ENCODE measurements at places on chromosomes 5 and 9.

GRCh38 chr9:104027295-104027694 lies 66.8 kb upstream of the SMC2 start:
- DNase-seq: no peak

GRCh38 chr9:134895908-134896833 lies 15.6 kb downstream of the FCN2 start:
- no peak for DNase-seq

- no peak for DNase-seq
These were observed 107.1 kb downstream of the PALM2AKAP2 start for GRCh38 chr9:109887079-109887478.

GRCh38 chr9:33818167-33818846 lies 1.3 kb downstream of the UBE2R2 start:
- no peak for DNase-seq

DNA sequence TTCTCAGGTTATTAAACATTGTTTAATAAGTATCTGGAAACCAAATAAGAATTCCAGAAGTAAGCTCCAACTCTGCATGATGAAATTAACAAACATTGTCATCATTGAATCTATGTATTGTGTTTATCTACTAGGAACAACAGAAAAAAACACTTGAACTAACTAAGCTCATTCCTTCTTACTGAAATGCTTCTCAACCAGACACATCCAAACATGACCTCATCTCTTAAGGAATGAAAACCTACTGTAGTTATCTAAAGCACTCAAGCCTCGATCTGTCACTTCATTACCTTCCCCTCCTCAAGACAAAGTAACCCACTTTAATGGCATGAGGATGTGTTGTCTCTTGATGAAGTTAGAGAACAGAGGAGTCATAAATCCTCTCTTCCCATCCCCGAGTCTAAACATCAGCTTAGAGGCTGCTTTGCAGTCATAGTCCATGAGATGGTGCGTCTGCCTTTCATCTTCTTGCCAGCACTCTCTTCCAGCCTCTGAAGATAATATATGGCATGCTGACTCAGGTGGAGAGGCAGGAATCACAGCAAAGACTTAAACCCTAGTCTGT lies 86.5 kb downstream of the CEMIP2 start:
- no peak for DNase-seq

DNA sequence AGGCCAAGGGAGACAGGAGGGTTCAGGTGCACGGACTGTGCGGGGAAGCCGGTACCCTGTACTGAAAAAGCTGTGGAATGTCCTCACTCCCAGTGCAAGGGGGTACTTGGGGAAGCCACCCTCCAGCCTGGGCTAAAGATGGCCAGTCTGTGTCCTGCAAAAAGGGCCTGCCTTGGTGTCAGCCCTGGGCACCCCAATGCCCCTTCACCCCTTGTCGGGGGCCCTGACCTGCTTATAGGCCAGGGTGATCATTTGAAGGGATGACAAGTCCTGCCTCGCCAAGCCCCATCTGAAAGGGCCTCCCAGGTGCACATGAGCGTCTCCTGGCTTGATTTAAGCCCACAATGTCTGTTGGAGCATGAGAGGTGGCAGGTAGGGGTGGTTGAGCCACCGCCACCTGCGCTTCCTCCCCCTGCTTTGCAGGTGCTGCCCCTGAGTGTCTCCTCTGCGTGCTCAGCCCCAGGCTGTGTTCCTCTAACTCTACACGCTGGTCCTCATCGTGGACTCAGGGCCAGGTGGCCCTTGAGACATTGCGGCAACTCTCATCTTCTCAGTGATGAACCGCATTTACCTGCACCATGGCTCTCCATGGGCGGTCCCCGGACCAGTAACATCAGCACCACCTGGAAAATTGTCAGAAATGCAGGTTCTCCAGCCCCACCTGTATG lies 97.0 kb downstream of the ANKRD33B start:
- DNase-seq: no peak

GRCh38 chr5:84870369-84870768 lies 485.7 kb upstream of the EDIL3 start:
- DNase-seq: no peak

DNA sequence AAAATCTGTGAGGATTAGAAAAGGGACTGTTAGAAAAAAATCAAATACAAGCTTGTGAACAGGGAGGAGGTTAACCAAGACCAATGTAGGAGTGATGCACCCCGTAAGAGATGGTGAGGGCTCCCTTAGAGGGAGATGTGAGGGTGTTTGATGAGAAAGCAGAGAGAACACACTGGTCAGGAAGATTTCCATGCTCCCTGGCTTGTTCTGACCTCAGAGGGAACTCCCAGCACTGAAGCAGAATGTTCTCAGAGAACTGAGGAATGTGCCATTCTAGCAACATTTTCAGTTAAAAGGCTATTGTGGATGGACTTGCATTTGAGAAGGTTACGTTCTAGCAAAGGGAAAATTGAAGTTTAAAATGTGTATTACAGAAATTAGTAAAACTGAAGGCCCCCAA lies 110.6 kb downstream of the HTR4 start:
- DNase-seq: no peak

- no peak for DNase-seq
These were observed 19.2 kb downstream of the MARCHF3 start for GRCh38 chr5:127011153-127011552.

- no peak for DNase-seq
These were observed 1.4 kb downstream of the PTTG1 start for GRCh38 chr5:160423099-160423498.

- no peak for DNase-seq
These were observed 73.4 kb upstream of the NR4A3 start for GRCh38 chr9:99748266-99748665.

DNA sequence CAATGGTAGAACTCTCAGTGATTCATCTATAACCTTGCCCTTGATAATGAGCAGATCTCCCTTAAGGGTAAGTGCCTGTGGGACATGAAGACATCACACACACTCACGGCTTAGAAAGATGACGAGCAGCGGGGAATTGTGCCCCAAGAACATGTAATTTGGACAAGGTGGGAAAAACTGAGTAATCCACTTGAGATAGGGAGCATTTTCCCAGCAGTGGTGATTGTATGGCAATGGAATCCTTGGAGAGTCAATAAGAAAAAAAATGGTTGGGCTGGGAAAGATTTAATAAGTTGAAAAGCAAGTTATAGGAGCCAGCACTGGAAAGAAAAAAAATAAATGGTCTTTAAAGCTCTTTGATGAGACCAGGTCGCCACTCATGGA lies 193.1 kb downstream of the GLIS3 start:
- DNase-seq: no peak

- DNase-seq: no peak
These were observed 222.0 kb upstream of the KLF4 start for GRCh38 chr9:107711542-107711941.

- no peak for DNase-seq
These were observed 6.5 kb downstream of the INPP5E start for GRCh38 chr9:136433043-136433715.

DNA sequence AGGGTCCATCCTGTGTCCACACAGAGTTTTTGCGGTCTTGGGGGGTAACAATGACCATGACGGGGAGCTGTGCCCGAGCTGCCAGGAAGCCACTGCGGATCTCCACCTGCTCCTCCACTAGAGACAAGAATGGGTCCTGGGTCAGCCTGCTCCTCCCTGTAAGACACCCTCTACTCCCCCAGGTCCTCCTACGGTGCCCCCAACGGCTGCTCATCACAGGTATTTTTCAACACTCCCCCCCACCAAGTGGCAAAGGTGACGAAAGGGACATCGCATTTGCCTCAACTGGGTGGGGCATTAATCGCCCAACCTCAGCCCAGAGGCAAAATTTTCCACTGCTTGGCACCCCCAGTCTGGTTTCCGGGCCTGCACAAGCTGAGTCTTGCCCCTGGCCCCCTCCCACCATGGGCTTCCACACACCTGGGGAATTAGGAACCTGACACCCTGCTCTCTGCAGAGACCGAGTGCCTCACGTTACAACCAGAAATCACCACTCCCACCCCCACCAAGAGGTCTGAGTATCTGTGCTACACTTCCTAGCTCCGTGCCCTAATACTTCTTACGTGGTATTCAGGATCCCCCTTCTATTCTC lies 9.6 kb downstream of the NOL6 start:
- DNase-seq: no peak

GRCh38 chr5:3393920-3394597 lies 201.6 kb upstream of the IRX1 start:
- no peak for DNase-seq

- DNase-seq: no peak
These were observed 45.7 kb downstream of the FTMT start for GRCh38 chr5:121897341-121897740.

DNA sequence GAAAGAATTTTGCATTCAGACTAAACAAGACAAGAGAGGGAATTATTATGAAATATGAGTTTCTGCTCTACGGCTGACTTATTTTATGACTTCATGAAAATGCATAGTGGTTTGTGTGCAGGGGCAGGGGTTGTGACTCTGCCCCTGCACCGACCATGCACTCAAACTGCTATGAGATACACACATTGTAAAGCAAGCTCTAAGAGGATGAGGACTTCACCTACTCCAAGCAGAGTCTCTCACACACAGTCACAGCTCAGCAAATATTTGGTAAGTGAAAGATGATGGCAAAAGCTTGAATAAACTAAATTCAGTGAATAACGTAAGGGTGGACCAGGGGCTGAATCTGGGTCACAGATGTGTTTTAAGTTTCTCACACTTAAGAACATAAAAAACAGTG lies 542.9 kb downstream of the PRELID2 start:
- DNase-seq: no peak

DNA sequence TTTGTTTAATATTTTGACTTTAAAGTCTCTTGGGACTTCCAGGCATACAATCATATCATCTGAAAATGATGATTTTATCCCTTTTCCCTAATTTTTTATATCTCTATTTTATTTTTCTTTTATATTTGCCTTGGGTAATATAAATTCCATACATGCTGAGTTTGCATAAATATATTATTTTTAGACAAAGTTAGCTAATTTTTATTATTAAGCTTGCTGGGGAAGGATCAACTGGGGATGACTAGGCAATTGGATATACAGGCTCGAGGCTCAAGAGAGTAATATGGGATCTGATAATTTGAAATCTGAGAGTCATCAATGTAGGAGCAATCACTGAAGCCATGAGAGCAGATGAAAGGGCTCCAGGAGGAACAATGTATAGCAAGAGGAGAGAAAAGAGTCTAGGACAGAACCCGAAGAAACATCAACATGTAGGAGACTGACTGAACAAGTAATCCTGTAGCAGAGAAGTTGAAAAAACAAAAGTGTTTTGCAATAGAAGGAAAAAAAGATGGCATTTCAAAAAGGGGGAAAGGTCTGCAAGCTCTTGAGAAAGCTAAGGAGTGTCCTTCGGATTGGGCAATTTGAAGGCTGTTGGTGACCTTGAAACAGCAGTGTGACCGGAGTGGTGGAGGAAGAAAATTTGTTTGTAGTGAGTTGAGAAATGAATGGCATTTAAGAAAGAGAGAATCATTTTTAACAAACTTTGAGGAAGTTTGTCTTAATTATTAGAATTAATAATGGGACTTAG lies 17.0 kb upstream of the RHOBTB3 start:
- no peak for DNase-seq

DNA sequence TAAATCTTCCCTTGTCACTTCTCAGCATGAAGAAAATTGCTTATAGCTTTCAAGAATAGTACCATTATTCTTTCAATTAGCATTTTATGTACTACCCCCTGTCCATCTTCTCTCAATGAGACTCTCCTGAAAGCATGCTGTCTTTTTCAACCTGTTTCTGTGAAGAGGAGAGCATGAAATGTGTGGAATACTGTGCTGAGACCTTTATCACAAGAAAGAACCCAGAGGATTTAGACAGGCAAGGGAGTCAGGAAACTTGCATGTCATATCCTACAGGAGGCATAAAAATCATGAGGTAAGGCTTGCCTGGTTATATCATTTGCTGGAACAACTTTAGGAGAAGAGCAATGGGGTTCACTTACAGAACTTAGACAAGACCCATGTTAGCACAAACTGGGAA lies 56.7 kb upstream of the LPAR1 start:
- DNase-seq: no peak

GRCh38 chr5:56692359-56693219 lies 122.8 kb upstream of the MAP3K1 start:
- DNase-seq: no peak

GRCh38 chr9:37551888-37552287 lies 24.3 kb downstream of the FBXO10 start:
- no peak for DNase-seq
